NCI-H226 (cell line): ENCODE measurements at places on chromosomes 2 and 18.

- DNase-seq: peak; percentile 71
Measured at GRCh38 chr2:54629914-54630857, 93.3 kb upstream of the EML6 start.

DNA sequence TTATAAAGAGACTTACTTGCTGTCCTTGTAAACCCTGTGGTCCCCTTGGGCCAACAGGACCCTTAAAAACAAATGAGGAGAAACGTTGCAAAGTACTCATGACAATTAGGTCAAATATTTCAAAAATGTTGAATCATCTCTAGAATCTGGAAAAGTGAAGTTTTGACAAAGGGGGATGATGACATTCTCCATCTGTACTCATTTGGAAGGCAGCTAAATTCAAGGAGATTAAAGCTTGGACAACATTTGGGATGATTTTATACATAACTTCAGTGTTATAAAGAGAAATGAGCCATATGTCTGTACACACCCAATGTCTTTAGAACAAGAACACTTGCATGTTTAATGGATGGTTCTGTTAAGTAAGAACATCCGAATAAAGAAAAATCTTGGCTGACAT lies 92.9 kb downstream of the COL5A2 start:
- DNase-seq: peak; percentile 50

- DNase-seq: peak; percentile 8
Measured at GRCh38 chr18:57542126-57542525, 44.4 kb downstream of the FECH start.

GRCh38 chr18:63138436-63139340 lies 180.9 kb downstream of the BCL2 start:
- no peak for DNase-seq

GRCh38 chr2:80299661-80300060 lies 4.9 kb downstream of the LRRTM1 start:
- DNase-seq: no peak

GRCh38 chr2:60764736-60765534 lies 8.9 kb downstream of the PAPOLG start:
- DNase-seq: no peak

DNA sequence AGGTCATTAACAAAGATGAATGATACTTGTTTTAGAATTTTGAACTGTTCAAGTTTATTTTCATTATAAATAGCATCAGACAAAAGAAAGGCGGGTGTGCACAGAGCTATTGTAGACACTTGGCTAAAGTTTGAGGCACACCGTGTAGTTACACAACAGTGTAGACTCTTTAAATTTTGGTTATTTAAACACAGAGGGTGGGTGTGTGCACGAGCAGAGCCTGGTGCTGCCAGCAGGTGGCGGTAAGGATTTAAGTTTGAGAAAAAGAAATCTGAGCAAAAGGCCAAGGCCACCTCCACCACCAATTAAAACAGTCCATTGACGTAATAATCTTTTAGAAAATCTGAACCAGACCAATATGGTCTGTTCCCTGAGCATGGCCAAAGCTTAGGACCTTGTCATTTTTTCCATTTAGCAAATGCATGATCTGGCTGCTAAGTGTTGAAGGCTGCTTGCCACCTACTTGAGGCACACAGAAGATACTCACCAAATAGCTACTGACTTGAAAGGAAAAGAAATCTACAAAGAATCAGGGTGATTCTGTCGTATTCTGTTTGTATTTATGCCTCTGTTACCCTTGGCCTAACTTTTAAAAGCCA lies 14.3 kb downstream of the COPS7B start:
- no peak for DNase-seq

- no peak for DNase-seq
Measured at GRCh38 chr2:224513991-224514390, 71.2 kb downstream of the CUL3 start.

DNA sequence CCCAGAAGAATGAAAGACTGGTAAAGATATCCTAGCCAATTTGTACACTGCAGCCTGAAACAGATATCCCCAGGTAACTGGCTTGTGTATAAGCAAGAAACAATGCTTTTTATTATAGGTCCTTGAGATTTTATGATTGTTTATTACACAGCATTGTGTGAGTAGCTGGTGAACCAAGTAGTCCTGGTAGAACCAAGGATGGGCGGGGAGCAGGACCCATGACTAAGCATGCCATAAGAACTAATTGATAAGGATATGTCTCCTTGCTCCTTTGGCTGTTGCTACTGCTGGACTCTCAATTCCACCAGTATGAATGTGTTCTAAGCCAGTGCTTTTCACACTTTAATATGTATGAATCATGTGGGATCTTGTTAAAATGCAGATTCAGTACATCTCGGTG lies 12.3 kb upstream of the ALMS1 start:
- no peak for DNase-seq

DNA sequence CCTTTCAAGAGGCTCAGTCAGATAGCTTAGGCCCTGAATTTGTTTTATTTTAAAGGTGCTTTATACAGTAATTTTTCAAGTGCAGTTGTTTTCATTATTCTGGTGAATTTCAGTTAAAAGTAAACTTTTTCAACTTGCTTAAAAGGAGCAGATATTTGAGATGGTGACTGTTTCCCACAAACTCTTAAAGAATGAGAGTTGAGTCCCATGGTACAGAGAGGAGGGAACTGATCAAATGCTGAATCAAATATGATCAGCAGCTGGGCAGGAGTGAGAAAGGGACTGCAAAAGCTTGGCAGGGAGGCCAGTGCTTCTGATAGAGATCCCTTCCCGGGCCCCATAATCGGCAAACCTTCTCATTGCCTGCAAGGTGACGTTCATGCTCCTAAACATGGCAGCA lies 91.2 kb downstream of the KCNS3 start:
- DNase-seq: no peak

DNA sequence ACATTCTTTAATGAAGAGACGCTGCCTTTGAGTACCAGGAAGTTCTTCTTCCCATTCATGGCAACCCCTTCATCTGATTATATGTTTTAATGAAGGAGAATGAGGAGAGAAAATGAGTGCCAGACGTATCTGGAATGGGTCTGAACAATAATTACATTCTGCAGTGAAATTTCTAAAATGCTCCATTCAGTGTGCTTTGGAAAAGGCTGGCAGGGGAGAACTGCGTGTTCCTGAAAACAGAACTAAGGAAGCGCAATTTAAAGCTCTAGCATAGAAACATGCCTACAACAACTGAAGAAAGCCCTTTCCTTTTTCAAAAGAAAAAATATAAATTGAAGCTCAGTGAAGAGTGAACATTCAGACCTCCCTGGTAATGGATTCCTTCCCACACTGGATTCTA lies 58.8 kb downstream of the BOD1L2 start:
- DNase-seq: no peak

DNA sequence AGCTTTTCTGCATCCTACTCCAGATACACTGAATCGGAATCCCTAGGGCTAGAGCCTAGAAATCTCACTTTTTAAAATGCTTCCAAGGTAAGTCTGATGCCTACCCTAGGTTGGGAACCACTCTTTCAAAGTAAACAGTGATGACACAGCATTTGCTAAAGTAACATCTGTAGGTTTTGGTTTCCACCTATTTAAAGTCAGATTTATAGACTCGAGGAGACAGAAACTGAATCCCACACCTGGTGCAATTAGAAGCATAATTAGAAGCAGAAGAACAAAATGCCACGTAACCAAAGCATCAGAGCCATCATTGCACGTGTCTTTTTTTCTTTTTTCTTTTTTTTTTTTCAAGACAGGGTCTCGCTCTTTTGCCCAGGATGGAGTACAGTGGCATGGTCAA lies 40.9 kb downstream of the PDK1 start:
- DNase-seq: no peak

DNA sequence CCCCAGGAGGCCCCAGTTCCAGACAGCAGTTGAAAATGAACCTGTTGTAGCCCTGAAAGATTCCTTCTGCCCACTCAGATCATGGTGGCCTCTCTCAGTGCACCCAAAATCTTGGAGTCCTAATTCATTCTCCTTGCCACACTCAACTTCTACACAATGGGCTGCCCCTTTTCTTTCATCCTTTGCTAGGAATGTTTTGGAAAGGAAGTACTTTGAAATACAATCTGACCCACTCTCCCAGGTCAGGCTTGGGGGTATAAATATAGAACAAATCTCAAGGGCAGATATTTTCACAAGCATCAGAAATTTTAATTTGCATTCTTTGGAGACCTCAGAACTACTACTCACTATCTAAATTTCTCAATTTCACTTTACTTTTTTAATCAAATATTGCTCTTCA lies 103.2 kb upstream of the SH3BP4 start:
- no peak for DNase-seq

DNA sequence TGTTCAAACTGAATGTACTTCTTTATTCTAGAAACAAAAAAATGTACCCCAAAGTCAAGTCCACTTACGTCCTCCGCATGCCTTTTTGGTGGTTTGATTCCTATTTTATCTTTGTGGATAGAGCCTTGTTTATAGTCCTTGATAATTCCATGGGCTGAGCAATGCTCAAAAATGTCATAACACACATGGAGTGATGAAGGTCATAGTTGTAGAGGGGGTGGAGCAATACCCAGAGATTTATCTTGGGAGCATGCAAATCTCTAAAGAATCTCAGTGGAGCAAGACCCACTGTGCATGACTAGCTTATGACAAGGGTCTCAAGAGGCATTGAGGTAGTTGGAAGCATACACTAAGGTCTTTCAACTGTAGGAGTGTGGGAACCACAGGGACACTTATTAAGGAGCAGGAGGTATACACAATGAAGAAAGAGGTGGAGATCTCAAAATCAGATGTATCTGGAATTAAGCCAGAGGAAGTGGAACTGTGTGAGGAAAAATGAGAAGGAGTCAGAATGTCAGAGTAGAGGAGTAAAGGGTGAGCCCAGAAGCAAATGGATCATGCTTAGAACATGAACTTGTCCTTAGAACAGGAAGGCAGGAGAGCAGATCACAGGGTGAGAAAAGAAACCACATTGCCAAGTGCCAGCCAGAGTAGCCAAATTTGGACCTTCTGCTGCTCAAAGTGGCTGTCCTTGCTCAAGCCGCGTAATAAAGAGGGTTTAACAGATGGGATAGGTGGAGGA lies 68.1 kb upstream of the STK39 start:
- DNase-seq: no peak

DNA sequence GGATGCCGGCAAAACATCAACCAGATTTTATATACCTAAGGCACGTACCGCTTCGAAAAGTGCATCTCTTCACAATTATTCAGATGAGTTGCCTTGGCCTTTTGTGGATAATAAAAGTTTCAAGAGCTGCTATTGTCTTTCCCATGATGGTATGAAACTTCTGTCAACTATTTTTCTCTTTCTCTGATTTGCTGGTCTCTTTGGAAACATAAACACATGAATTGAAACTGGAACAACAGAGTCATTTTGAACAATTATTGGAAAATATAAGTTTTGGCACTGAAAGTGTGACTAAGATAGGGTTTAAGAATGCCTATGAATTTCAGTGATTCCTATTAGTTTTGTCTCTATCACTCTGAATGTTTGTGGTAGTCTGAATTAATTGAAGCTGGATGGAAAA lies 109.9 kb downstream of the DPP4 start:
- no peak for DNase-seq

DNA sequence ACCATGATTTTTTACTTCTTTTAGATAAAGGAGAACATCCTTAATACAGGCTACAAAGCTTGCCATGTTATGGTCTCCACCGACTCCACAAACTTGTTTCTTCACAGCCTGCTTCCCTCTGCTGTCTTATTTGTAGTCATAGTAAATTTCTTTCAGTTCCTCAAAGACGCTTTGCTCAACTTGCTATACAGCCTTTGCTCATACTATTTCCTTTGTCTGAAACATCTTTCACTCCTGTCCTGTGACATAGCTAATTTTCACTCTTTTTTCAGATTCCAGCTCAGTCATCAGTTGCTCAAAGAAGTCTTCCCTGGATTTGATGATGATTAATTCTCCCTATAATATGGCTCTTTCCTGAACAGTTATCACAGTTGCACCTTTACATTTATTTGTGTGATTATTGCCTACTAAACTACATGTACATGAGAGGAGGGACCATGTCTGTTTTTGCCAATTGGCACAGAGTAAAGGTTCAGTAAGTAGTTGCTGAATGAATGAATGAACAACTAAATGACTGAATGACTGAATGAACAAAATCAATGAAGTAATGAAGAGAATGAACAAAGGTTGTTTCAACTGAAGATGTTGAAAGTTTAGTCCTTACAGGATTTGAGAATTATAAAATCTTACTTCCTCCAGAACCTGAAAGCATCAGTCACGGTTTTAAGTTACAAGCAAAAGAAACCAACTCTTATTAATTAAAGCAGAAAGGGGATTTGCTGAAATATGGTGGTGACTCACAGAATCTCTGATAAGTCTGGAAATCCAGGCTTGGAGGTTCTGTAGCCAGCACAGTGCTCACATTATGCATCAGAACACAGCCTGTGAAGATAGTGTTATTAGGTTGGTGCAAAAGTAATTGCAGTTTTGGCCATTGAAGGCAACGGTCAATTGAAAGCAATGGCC lies 186.4 kb upstream of the FAM98A start:
- DNase-seq: no peak

GRCh38 chr18:75612456-75612855 lies 185.0 kb upstream of the SMIM21 start:
- DNase-seq: no peak

DNA sequence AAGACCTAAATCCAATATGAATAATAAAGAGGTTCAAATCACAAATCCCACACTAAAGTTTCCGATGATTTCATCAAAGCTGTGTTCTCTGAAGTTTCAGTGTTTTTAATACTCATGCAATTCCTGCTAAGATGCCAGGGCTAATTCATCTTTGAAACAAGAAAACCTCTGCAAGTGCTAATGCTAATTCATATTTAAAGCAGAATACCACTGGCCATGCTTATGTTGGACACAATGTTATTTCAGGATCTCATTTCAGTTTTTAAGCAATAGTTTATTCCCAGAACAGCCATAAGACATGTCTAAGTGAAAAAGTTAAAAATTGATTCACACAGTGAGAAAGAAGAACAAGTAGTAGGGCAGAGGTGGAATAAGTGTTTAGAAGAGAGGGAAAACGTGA lies 62.8 kb downstream of the GRB14 start:
- no peak for DNase-seq
